Stimulated activated CD4-positive, alpha-beta T cell treated with anti-CD3 and anti-CD28 coated beads, Interleukin-1b, Interleukin-23, amount 100 ng/mL, for 48 hours (primary cell): ENCODE measurements at places on chromosomes 12 and 14.

DNA sequence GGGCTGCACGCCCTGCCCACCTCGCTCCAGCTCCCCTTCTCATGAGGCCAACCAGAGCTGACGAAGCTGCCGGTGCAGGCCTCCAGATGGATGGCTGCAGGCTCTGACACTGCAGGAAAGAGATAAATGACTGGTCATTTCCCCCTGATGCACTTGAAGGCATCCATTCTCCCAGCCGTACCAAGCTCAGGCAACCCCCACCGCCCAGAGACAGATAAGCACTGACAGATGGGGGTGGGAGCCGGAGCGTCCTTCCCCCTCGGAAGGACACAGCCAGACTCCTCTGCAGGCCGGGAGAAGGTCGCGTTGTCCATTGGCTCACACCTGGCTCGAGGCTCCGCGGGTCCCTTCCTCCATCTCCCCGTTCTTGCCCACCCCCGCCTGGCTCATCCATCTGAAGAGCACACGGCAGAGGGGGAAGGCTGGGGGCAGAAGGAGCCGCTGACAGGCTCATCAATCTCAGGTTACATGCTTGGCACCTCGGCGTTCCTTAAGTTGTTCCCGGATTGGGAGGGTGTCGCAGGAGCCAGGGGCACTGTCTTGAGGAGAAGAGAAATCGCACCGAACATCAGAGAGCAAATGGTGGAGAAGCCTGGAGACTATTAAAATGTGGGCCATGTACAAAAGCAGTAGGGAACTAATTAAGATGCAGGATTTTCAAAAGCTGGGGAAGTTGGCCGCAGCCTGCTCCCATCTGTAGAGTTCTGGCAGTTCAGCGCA, 151.6 kb downstream of the DPF3 start:
- DNase-seq: no peak

GRCh38 chr12:1344245-1344644, 250.1 kb downstream of the FBXL14 start:
- DNase-seq: no peak

DNA sequence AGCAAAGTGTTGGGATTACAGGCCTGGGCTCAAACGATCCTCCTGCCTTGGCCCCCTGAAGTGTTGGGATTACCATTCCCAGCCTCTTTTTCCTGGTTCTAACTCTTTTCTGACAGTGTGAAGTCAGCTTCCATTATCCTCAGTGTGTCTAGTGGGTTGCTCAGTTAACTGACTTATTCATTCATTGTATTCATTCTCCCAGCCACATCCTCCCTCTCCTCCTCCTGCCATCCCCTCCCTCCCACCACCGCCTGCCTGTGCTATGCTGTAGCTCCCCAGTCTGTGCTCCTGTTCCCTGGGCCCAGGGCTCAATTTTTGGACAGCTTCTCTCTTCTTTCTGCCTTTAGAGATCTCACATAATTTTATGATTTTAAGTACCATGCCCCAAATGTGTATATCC, 19.4 kb downstream of the ATP6V0A2 start:
- DNase-seq: no peak

DNA sequence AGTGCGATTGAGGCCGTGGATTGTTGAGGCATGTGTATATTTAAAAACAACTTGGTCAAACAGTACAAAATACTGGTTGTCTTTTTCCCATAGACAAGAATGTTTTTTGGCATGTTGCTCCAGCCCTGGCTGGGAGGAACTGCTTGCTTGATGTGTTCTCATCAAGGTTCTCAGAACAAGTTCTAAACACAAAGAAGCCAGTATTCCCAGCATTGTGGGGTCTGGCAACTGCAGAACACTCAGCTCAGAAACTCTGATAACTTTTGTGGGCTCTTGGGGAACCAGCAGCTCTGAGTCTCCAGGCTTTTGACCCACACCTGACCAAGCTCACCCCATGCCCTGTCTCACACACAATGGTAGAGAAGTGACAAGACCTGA, 27.1 kb upstream of the DICER1 start:
- no peak for DNase-seq
